GM19239 (cell line): ENCODE measurements at places on chromosomes 4 and X.

DNA sequence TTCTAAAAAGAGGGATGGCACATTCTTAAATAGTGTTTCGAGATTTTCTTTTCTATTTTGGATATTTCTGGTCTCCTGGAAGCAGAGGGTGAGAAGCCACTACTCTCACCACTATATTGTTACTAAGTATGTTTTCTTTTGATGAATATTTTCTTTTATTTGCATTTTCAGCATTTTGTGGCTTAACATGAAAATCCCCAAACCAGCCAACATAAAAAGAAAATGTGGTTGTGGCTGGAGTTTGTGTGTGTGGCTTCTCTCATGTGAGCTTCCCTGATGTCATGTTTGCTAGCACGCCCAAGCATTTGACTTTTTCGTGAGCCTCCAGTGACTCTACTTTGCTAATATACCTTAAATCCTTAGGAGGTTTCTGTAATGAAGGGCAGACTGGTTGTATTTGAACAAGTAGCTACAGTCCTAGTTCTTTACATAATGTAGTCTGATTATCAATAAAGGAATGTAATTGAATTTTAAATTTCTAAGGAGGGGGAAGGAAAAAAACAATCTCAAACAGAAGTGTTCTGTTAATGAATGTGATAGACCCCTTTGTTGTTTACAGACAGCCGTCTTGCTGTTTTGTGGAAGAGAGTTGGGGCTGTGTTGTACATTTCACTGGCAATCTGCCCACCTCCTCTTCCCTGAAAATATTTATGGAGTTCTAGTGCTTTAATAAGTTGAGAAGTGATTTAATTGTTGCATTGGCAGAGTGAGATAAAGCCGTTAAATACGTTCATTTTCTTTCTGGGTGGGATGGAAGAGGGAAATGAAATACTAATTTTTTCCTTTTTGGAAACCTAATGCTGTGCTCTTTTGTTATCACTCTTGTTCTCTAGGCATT is 114.6 kb downstream of the ARHGAP10 start:
- DNase-seq = no peak

DNA sequence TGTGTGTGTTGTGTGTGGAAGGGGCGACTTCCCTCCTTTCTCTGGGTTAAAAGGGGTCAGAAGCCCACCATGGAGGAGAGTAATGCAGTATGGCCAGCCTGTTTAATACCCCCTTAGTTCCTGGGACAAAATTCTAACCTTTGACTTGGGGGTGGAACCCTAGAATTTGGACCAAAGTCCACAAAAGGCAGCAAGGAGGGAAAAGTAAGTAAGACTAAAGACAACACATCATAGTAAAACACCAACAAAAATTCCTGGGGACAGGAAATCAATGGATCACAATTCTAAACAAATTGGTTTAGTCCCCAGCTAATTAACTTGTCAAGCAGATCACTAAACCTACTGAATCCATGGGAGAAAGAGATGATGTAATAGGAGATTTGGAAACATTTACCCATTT is 3.1 kb downstream of the AMOT start:
- no peak for DNase-seq

- DNase-seq = no peak
Observed at GRCh38 chrX:2888309-2888708, 40.8 kb downstream of the ARSD start.

- no peak for DNase-seq
Observed at GRCh38 chr4:99165978-99166377, 21.9 kb upstream of the ADH4 start.

GRCh38 chrX:32545101-32545500 is 666.2 kb downstream of the DMD start:
- no peak for DNase-seq

GRCh38 chrX:95974096-95974470 is 710.6 kb upstream of the DIAPH2 start:
- DNase-seq = no peak

- peak; percentile 18 for DNase-seq
Observed at GRCh38 chr4:110005461-110006056, 92.9 kb downstream of the EGF start.

DNA sequence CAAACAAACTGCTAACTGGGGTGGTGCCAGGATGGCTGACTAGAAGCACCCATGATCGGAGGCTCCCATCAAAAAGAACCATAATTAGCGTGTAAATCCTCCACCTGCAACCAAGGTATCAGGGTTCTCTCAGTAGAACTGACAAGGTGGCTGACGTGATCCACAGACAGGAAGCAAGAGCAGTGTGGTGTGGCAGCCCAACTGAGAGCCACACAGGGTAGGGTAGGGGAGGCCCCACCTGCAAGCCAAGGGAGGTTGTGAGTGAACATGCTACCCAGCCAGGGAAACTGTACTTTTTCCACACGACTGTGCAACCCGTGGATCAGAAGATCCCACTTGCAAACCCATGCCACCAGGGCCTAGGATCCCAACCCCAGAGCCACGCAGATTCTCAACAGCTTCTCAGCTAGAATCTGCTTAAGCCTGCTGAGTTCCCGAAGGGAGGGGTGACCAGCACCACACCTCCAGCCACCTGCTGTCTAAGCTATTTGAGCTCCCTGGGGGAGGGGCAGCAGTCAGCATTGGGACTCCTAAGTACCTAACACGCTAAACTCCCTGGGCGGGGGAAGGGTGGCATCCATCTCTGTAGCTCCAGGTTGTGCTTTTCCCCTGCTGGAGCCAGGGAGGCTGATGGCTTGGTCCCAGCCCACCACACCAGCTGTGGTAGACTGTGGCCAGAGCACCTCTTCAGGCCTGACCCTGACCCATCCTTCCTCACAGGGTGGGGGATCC is 425.1 kb downstream of the GPM6A start:
- DNase-seq = no peak

DNA sequence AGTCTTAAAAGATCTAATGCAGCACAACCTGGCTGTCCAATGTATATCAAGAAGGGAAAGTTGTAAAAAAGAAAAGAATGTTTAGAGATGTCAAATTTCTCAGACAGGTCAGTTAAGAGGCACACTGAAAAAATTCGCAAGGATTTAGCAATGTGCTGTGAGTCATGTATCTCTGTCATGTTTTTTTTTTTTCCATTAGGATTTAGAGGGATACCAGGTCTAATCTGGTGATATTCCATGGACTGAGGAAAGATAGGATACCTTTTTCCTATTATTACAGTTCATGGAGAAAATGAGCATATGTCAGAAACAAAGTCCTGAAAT is 815.4 kb upstream of the PCDH10 start:
- no peak for DNase-seq

- DNase-seq = no peak
Observed at GRCh38 chr4:42142591-42142990, 9.9 kb downstream of the BEND4 start.

DNA sequence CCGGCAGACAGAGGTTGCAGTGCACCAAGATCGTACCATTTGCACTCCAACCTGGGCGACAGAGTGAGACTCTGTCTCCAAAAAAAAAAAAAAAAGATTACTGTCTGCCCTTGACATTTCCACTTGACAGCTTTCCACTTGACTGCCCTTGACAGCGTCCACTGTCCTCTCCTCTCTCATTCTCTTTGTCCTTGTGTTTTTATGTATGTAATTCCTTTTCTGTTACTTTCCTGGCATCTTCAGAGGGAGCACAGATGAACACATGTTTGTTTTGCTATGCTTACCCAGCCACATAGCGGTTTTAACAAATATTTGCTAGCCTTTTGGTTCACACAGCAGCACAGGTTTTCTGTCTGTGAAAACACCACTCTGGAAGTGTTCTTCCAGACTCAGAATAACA is 26.2 kb downstream of the SYAP1 start:
- no peak for DNase-seq

- DNase-seq = no peak
Observed at GRCh38 chrX:118550792-118551191, 55.2 kb downstream of the DOCK11 start.

- DNase-seq = no peak
Observed at GRCh38 chr4:59700651-59701050, 1499.5 kb upstream of the ADGRL3 start.

DNA sequence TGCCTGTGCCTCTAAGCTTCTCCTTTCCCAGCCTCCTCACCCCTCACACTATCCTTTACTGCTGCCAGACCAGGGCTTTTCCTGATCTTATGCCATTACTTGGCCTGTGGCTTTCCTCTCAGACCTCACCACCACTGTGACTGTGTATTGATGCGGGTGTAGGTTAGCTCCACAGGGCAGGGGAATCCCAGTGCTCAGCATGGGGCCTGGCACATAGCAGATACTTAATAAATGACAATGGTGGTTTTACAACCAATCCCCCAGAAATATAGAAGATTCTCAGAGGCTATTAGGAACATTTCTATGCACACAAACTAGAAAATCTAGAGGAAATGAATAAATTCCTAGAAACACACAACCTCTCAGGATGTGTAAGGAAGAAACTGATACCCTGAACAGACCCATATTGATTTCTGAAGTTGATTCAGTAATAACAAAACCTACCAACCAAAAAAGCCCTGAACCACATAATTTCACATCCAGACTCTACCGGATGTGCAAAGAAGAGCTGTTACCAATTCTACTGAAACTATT is 129.6 kb upstream of the QRFPR start:
- no peak for DNase-seq

GRCh38 chr4:119659576-119659975 is 31.0 kb upstream of the PDE5A start:
- DNase-seq = no peak

DNA sequence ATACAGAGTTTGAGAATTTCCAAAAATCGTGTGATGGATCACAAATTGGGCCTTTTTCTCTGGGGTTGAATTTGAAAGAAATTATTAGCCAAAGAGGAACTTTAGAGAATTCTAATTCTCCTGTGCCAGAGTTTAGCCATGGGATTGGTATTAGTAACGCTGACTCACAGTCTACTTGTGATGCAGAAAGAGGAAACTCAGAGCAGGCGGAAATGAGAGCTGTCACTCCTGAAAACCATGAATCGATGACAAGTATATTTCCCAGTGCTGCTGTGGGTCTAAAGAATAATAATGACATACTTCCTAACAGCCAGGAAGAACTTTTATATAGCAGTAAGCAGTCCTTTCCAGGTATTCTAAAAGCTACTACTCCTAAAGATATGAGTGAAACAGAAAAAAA is 64.9 kb downstream of the N4BP2 start:
- DNase-seq = no peak

DNA sequence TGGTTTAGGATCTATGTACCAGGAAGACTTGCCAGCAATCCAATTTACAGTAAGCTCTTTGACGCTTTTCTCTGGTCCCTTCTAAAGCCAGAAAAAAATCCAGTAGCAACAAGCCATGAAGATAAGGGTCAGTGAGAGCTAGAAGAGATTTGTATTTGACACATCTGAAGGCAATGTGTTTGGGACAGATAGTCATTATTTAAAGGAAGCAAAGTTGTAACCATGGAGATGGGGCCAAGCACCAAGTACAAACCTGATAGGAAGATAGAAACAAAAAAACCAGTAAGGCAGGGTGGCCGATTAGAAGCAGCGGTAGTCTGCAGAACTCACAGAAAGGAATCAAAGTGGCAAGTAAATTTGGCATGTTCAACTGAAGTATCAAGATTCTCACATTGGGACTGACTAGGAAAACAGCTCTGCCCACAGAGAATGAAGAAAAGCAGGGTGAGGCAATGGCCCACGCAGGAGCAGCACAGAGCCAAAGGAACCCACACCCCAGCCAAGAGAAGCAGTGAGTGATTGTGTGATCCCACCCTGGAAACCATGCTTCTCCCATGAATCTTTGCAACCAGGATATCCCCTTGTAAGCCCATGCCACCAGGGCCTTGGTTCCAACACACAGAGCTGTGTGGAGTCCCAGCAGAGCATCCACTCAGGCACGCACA is 12.9 kb upstream of the C4orf54 start:
- no peak for DNase-seq

- no peak for DNase-seq
Observed at GRCh38 chr4:132328761-132329160, 820.3 kb upstream of the PCDH10 start.

GRCh38 chrX:45164021-45164621 is 36.6 kb downstream of the DIPK2B start:
- DNase-seq = no peak

- no peak for DNase-seq
Observed at GRCh38 chr4:145090380-145090779, 7.6 kb downstream of the ANAPC10 start.

- DNase-seq = no peak
Observed at GRCh38 chr4:109233570-109233969, 68.9 kb downstream of the COL25A1 start.

DNA sequence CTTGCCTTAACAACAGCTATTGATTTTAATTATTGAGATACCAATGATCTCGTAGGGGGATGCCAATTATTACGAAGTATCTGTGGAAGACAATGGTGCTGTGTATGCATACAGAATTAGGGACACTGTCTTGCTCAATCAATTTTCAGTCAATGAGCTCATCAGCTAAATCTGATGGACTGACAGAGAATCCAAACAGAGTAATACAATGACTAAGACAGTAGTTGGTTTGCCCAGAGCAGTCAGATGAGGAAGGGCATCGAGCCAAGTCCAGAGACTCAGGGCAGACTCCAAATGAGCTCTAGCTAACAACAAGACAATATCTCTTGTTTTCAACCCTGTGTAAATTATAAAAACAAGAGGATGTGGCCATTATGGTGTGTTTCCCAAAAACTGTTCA is 14.7 kb upstream of the GSX2 start:
- DNase-seq = no peak

DNA sequence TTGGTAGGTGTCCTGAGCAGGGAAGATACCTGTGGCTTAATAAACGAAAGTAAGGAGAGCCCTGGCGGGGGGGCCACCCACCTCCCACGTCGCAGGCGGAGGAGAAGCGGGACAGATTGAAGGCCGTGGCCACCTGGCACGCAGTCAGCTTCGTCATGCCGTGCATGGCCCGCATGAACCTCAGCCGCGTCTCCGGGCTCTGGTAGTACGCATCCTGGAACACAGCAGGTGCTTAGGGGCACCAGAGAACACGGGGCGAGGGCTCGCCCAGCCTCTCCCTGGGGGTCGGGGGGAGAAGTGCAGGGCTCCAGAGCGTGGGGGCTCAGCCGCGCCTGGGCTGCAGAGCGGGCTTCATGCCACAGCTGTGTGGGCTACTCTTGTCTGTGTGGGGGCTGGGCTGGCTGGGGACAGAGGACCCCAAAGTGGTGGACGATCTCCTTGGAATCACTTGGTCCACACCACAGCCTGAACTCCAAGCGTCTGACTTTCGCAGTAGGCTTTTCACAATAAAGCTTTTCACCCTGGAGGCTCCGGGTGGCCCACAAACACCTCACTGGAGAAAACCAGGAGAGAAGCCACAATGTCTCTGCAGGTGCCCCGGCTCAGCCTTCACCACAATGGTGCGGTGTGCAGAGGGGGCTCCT is 27.1 kb upstream of the SLC25A6 start:
- DNase-seq = no peak

- no peak for DNase-seq
Observed at GRCh38 chrX:9326369-9326768, 138.5 kb upstream of the TBL1X start.
